ENCODE measurements at places on chromosomes 2 and 18.

- no peak for DNase-seq
Measured at GRCh38 chr2:3051266-3051665, 326.4 kb downstream of the EIPR1 start.

DNA sequence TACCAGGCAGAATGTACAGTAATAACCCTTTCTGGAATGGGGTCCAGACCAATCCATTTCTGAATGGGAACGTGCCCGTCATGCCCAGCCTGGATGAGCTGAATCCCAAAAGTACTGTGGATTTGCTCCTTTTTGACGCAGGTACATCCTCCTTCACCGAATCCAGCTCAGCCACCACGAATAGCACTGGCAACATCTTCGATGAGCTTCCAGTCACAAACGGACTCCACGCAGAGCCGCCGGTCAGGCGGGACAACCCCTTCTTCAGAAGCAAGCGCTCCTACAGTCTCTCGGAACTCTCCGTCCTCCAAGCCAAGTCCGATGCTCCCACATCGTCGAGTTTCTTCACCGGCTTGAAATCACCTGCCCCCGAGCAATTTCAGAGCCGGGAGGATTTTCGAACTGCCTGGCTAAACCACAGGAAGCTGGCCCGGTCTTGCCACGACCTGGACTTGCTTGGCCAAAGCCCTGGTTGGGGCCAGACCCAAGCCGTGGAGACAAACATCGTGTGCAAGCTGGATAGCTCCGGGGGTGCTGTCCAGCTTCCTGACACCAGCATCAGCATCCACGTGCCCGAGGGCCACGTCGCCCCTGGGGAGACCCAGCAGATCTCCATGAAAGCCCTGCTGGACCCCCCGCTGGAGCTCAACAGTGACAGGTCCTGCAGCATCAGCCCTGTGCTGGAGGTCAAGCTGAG is 89.6 kb downstream of the SH3BP4 start:
- DNase-seq, result no peak

DNA sequence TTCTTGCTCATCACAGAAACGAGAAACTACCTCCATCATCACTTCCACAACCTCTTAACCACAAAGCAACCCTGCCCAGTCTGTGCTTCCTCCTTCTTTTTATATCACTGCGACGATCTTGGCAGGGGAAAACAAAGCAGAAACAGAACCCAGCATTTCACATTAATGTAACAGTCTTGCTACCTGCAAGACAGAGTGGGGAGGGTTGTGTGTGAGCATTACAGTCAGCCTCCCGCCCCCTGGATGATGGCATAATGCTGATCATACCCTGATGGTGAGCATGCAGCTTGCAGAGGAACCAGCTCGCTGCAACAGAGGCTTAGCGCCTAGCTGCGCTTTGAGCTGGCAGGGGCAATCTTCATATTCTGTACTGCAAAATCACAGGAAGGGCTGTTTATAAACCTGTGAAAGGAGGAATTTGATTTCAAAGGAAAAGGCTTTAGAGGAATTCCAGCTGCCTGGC is 376.1 kb downstream of the IRS1 start:
- no peak for DNase-seq

- no peak for DNase-seq
Measured at GRCh38 chr18:63818212-63818611, 43.0 kb downstream of the SERPINB7 start.

DNA sequence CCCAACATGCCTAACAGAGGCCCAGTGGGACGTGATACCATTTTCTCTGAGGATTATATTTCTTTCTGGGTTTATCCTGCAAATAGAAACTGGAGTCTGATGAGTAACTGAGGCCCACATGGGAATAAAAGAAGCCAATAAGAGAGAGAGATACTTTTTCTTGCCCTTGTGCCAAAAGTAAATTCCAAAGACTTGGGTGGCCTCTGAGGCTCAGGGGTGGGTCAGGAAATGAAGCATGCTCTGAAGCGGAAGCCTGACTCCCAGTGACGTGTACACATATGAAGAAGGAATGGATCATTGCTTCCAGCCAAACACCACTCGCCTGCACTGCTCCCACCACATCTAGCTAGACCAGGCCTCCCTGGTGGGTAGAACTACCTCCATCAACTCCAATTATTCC is 273.6 kb upstream of the NCKAP5 start:
- no peak for DNase-seq

DNA sequence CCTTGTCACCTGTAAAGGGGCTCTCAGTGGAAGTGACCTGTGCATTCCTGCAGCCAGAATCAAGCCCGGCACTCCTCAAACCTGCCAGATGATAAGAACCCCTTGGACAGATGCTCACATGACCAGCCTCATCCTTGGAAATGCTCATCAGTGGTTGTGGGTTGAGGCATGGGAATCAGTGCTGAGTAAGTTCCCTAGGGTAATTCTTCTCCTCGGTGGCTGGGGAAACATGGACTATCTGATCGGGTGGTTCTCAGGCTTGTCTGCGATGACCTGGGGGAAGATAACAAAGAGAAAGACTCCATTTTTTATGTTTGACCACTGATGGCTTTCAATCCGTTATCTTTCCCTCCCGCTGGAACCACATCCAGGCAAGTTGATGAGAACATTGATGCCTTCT is 84.0 kb downstream of the SPP2 start:
- DNase-seq, result no peak

GRCh38 chr2:134500211-134500935 is 218.4 kb downstream of the TMEM163 start:
- no peak for DNase-seq

GRCh38 chr2:46877619-46878113 is 37.9 kb downstream of the MCFD2 start:
- no peak for DNase-seq

DNA sequence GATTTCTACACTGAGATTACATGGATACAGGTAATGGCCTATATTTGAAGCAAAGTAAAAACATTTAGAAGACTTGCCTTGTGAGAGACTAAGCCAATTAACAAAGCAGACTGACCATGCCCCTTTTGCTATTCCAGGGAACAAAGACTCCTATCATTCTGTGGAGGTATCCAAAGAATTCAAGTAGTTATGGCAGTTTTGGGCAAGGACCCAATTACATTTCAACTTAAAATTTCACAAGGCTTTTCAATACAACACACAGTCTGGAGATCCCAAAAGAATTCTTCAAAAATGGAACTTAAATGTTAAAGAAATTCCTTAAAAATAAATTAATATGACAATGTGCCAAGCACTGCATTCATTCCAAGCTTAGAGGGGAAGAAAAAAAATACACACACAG is 109.2 kb upstream of the CHRNA1 start:
- DNase-seq, result no peak

DNA sequence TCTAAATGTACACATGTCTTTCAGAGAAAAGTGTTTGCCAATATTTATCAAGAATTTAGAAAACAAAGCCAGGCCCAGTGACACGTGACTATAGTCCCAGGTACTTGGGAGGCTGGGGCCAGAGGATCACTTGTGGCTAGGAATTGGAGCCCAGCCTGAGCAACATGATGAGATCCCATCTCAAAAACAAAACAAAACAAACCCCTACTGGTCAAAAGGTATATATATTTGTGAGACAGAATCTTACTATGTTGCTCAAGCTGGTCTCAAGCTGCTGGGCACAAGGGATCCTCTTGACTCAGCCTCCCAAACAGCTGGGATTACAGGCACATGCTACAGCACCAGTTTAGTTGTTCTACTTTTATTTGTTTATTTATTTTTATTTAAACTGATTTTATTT is 79.2 kb downstream of the ZDBF2 start:
- no peak for DNase-seq

DNA sequence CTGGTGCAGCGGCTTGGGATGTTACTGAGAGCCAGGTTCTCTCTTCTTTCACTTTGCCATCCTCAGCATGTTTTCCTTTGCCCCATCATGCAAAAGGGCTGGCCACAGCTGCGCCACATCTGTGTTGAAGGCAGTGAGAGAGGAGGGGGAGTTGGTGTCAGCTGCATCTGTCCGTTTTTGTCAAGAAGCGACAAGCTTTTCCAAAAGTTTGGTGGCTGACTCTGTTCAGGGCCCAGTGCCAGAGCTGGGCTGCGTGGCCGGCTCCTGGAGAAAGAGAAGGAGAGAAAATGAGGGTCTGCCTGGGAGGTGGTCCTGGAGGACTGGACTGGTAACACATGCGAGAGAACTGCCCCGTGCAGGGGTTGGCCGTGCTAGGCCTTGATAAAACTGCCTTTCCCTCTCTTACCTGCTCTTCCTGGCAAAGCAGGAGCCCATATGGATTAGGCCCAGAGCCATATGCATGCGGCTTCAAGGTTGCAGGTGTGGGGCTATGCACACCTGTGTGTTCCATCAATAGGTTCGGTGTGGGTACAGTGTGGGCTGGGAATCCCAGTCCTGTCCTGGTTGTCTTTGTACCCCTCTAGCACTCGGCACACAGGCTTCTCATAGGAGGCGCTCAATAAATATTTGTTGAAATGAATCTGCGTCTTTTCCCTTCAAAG is 9.0 kb downstream of the RNF144A start:
- DNase-seq, result no peak

- no peak for DNase-seq
Measured at GRCh38 chr2:240857039-240858008, 11.3 kb upstream of the AGXT start.

- no peak for DNase-seq
Measured at GRCh38 chr2:11508279-11508678, 25.6 kb upstream of the GREB1 start.

GRCh38 chr2:210718503-210718902 is 162.1 kb downstream of the CPS1 start:
- DNase-seq, result no peak

DNA sequence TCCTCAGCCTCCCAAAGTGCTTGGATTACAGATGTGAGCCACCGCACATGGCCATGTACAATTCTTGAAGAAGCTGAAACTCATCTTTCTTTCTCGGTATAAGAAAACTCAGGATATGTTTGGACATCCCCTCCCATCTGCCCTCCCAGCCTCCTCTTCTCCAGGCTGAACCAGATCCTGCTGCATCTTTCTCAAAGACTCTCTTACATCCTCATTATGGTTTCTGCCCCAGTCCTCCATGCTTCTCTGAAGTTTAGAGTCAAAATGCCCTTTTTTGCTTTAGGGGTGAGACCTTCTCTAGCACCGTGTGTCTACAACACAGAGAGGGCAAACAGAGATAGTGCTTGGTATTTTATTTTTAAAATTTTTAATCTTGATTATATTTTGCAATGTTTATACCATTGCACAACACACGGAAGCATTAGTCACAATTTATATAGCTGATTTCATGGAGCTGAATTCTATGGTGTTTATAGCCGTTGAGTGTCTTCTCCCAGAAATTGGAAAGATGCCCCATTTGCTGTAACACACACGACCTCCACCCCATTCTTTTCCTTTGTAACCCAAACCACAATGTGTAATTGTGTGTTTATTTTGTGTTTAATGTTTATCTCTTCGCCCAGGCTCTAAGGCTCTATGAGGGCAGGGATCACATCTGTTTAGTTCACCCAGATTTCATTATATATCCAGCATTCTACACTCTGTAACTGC is 206.0 kb upstream of the TNP1 start:
- no peak for DNase-seq

GRCh38 chr2:41400088-41400665 is 647.6 kb upstream of the PKDCC start:
- peak; percentile 27 for DNase-seq

DNA sequence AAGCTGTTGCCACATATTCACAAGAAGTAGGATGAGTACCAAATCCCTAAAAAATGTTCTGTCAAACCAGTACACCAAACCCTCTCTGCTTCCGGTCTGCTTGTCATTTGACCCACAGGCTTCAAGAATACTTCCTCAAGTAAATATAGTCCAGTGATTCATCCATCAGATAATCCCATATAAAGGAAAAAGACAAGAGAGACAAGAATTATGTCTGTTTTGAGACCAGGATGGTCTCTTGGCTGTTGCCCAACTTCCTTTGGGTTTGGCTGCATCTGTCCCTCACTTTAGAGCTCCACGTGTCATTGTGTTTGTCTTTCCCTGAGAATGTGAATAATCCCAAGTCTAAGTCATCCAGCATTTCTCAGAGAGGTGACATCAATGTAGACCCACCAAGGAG is 91.5 kb upstream of the NRP2 start:
- DNase-seq, result peak; percentile 35

GRCh38 chr18:77250926-77251729 is 1.5 kb downstream of the GALR1 start:
- no peak for DNase-seq

- DNase-seq, result peak; percentile 22
Measured at GRCh38 chr2:178392215-178392614, 58.8 kb downstream of the PRKRA start.

DNA sequence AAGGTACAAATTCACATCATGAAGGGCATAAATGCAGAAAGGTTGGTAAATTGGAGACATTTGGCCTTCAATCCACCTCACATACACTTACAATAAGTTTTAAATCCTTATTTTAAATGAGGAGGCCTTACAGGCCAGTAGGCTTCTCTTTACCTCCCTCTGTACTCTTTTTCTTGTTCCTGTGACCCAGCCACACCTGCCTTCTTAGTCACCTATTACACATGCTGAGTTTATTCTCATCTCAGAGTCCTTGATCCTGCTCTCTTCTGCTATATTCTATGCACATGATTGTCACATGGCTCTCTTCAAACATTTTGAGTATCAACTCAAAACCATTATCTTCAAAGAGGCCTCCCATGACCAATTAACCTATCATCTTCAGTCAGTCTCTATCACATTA is 491.5 kb downstream of the SATB2 start:
- no peak for DNase-seq

- DNase-seq, result no peak
Measured at GRCh38 chr18:71597219-71597618, 946.9 kb downstream of the CBLN2 start.

- DNase-seq, result no peak
Measured at GRCh38 chr2:78977661-78978145, 47.8 kb upstream of the REG3G start.

DNA sequence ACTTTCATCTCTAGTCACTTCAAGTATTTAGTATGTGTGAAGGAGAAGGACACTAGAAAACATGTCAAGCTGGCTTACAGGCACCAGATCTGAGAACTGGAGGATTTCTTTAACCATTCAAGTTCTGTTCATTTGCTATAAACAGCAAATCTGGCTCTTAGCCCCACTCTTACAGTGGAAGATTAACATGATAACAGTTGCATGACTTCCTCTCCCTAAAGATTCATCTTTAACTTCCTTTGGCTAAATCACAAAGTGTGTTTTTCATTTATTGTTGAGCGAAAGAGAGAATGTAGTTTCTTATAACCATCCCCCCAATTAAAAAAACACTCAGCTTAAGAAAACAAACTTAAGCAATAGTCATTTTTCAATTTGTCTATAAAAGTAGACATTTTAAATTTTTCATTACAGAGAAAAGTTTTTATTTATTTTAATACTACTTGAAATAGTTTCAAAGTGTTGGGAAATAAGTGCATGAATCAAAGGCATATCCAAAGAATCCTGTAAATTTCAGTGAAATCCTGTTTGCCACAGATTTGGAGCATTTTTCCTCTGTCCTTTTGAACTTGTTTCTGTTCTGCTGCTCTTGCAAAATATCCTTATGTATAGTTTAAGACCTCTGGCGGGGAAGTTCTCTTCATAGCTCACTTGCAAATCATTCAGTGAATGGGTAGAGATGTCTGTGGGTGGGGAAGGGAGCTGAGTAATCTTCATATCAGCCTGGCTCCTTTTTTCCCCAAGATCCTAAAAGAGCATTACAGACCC is 241.0 kb upstream of the RBBP8 start:
- no peak for DNase-seq
